Upper lobe of left lung (tissue), 6 donors: ENCODE measurements at places on chromosomes 12 and 14. TPM values are rescaled to one million over a fixed set of nuclear protein-coding genes. Genes with fewer than 3 reads are reported as not detected.
A peak's percentile ranks its signal among the peaks of the same experiment; 100 is the strongest.

DNA sequence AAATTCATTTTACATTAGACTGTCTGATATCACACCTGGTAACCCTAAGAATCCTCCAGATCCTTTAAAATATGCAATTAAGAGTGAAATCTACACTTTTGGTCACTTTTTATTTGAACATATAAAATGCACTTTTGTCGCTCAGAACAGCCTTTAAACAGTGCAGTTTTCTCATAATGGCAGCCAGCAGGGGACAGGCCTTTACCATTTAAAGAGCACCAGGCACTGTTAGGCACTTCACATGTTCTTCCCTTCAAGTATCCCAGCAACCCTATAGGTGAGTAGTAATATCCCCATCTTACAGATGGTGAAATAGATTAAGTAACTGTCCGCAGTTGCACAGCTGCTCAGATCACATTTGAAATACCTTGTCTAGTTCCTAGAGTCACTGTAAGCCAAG lies 11.3 kb upstream of the SAMD4A start:
- no peak for DNase-seq
- H3K36me3 ChIP-seq = no peaks in the 10 kb centered on the region
- no peak overlapping the region for H3K27ac ChIP-seq

DNA sequence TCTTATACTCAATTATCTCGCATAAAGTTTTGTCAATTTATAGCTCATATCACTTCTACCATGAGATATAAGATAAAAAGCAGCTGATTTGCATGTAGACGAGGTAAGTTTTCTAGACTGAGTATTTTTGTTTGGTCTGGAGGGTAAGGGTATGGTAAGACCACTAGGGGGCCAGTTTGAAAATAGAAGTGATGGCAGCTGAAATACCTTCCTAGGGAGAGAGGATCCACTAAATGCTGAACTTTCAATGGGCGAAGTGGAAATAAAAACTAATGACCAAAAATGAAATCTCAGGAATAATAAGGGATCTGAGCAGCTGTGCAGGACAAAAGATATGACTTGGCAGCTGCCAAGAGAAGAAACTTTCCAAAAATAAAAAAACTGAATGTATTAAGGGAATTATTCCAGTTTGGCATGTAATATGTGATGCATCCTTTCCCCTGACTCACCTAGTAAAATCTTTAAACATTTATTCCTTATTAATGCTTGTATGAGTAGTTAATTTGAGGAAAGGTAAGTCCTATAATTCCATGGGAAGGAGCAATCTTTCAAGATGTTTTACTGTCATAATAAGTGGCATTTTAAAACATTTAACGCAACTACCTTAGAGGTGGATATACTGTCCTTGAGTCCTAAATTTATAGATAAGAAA lies 754.5 kb downstream of the C12orf50 start:
- no peak overlapping the region for H3K4me3 ChIP-seq
- H3K36me3 ChIP-seq = no peaks in the 10 kb centered on the region
- no peaks in the 10 kb centered on the region for H3K27me3 ChIP-seq
- no peaks in the 10 kb centered on the region for H3K4me1 ChIP-seq

GRCh38 chr14:61498303-61498702 lies 176.9 kb downstream of the PRKCH start:
- H3K27ac ChIP-seq = peak overlapping the region; percentile 67
- no peak overlapping the region for H3K4me3 ChIP-seq
- H3K27me3 ChIP-seq = no peaks in the 10 kb centered on the region
- DNase-seq = no peak
- H3K36me3 ChIP-seq = no peaks in the 10 kb centered on the region

DNA sequence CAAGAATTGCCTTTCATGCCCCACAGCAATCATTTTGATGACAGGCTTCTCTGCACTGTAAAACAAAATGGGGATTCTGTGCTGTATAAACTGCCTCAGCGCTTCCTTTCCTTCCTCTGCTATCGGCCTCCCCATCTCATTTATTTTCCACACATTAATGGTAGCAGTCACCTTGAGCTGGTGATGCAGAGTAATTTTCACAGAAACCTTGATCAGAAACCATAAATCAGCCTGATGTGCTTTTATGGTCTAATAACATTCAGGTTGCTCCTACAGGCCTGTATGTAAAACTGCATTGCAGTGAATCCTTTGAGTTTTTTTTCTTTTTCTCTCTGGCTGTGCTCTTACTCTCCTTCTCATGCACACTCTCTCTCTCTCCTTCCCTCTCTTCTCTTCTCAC lies 578.4 kb upstream of the STXBP6 start:
- H3K4me3 ChIP-seq = no peak overlapping the region
- H3K27me3 ChIP-seq = no peaks in the 10 kb centered on the region
- no peaks in the 10 kb centered on the region for H3K36me3 ChIP-seq
- DNase-seq = no peak
- H3K27ac ChIP-seq = no peak overlapping the region
- no peaks in the 10 kb centered on the region for H3K4me1 ChIP-seq

Gene IAPP
- total RNA-seq = not detected
